ENCODE measurements at places on chromosomes 5 and 9. TPM values are rescaled to one million over a fixed set of nuclear protein-coding genes. Genes with fewer than 3 reads are reported as not detected.

NSG2 gene
- 0.13 TPM for total RNA-seq

SLC9A3 gene
- total RNA-seq = 6.8 TPM

BTNL8 gene
- total RNA-seq = not detected

HEMGN gene
- total RNA-seq = 0.08 TPM

CTXN3 gene
- total RNA-seq = not detected

ARL14EPL gene
- total RNA-seq = 0.47 TPM

ZNF366 gene
- 1.4 TPM for total RNA-seq

SH3GLB2 gene
- 154 TPM for total RNA-seq

TGFBR1 gene
- total RNA-seq = 60.4 TPM

EQTN gene
- not detected for total RNA-seq

AGXT2 gene
- not detected for total RNA-seq

RETREG1 gene
- total RNA-seq = 11.3 TPM

SPEF2 gene
- 8.4 TPM for total RNA-seq

CER1 gene
- total RNA-seq = not detected

F12 gene
- 0.94 TPM for total RNA-seq

ROR2 gene
- not detected for total RNA-seq

NR5A1 gene
- not detected for total RNA-seq

FSTL4 gene
- 0.36 TPM for total RNA-seq

GABRA1 gene
- not detected for total RNA-seq

ZNF169 gene
- 3.4 TPM for total RNA-seq

NSD1 gene
- 37.0 TPM for total RNA-seq

TPPP gene
- 0.10 TPM for total RNA-seq

WHRN gene
- 1.7 TPM for total RNA-seq

CCDC192 gene
- not detected for total RNA-seq

FOXD4L6 gene
- total RNA-seq = not detected

IL5 gene
- not detected for total RNA-seq

MZB1 gene
- total RNA-seq = not detected

UBQLN1 gene
- 84.2 TPM for total RNA-seq

ZNF618 gene
- total RNA-seq = 4.9 TPM

HAVCR2 gene
- total RNA-seq = 0.37 TPM

CCL19 gene
- not detected for total RNA-seq

IFNA13 gene
- total RNA-seq = not detected

TMEM8B gene
- 6.8 TPM for total RNA-seq

FBP1 gene
- 0.35 TPM for total RNA-seq

SOX30 gene
- 0.47 TPM for total RNA-seq

ODF2 gene
- 18.6 TPM for total RNA-seq

QRFP gene
- not detected for total RNA-seq

OTULIN gene
- 34.5 TPM for total RNA-seq

CAPSL gene
- not detected for total RNA-seq

ZNF483 gene
- total RNA-seq = 1.2 TPM

FBP2 gene
- not detected for total RNA-seq

SHISAL2B gene
- not detected for total RNA-seq

IGFBPL1 gene
- 22.9 TPM for total RNA-seq

CDH12 gene
- total RNA-seq = not detected

CAMK4 gene
- 0.19 TPM for total RNA-seq

SPINK13 gene
- total RNA-seq = not detected

KCTD16 gene
- 0.64 TPM for total RNA-seq

ELOVL7 gene
- 0.13 TPM for total RNA-seq

PRLR gene
- total RNA-seq = not detected

IFNA8 gene
- not detected for total RNA-seq

MXD3 gene
- 6.4 TPM for total RNA-seq

PDLIM4 gene
- 220 TPM for total RNA-seq

AK8 gene
- total RNA-seq = 0.13 TPM

All from myocyte (in vitro differentiated cells).